Hematopoietic multipotent progenitor cell (in vitro differentiated cells): ENCODE measurements at places on chromosomes 5 and 9. TPM values are rescaled to one million over a fixed set of nuclear protein-coding genes. Genes with fewer than 3 reads are reported as not detected.

Gene IFNA2
- total RNA-seq: not detected

Gene FAM78A
- 70.3 TPM for total RNA-seq

Gene EPB41L4A
- under 0.01 TPM for total RNA-seq

Gene TLX3
- not detected for total RNA-seq

Gene CER1
- total RNA-seq: under 0.01 TPM

Gene OR1Q1
- under 0.01 TPM for total RNA-seq

Gene FOXD4L3
- total RNA-seq: under 0.01 TPM

Gene IFNW1
- total RNA-seq: not detected

Gene HDAC3
- 49.8 TPM for total RNA-seq

Gene SPRY4
- 1.3 TPM for total RNA-seq

Gene IL6ST
- total RNA-seq: 17.2 TPM

Gene TAF11L10
- total RNA-seq: not detected

Gene ATOSB
- total RNA-seq: 23.2 TPM
